ENCODE measurements at places on chromosomes 7 and 10.

DNA sequence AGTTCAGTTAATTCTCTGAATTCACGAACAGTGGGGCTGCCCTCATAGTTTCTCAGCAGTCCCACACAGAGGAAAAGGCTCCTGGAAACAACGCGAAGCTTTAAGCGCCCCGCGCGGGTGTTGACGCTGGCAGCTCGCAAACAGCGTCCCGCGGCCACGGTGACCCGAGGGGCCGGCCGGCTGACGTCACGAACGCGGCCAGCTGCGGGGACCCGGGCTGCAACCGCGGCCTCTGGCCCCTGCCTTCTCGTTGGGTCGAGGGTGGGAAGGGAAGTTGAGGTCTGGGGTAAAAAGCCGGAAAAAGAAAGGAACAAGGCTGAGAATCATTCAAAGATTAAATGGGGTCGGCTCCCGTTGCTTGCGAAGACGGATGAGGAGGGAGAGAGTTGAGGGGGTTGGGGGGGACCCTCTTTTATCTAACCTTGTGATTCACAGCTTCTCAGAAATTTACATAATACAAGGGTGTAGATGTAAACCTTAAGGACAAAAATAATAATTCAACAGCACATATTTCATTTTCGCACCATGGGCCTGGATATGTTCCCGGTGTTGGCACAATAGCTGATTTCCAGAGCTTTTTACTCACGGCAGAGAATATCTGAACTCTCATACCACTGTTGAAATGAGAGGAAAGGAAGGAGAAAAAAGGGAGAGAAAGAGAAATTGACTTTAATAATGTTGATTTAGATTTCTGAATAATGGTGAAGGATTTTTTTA lies 7.3 kb upstream of the FEZF1 start:
- no peak for DNase-seq

DNA sequence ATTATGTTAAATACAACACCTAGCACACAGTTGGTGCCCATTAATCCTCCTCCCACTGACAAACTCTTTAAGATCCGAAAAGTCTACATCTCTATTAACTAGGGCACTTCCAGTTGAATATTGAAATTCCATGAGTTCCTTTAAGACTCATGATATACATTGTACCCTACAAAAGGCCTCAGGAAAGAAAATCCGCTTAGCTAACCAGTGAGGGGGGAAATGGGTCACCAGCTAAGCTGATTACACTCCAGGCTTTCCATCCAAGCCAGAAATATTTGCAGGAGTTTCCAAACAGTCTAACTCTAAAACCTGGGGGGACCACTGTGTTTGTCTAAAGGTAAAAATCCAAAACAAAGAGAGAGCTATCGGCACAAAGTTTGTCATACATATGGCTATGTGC lies 1.3 kb upstream of the LRIT2 start:
- DNase-seq = no peak

GRCh38 chr10:89362929-89363328 lies 14.9 kb upstream of the IFIT1B start:
- DNase-seq = no peak

- DNase-seq = no peak
These were observed 64.5 kb upstream of the MPP7 start for GRCh38 chr10:28367413-28367812.

- peak; percentile 31 for DNase-seq
These were observed 113.7 kb upstream of the ANKRD1 start for GRCh38 chr10:91034494-91035159.
